Muscle of back (tissue), 13 donors: ENCODE measurements at places on chromosomes 1 and 21. TPM values are rescaled to one million over a fixed set of nuclear protein-coding genes. Genes with fewer than 3 reads are reported as not detected.

DNA sequence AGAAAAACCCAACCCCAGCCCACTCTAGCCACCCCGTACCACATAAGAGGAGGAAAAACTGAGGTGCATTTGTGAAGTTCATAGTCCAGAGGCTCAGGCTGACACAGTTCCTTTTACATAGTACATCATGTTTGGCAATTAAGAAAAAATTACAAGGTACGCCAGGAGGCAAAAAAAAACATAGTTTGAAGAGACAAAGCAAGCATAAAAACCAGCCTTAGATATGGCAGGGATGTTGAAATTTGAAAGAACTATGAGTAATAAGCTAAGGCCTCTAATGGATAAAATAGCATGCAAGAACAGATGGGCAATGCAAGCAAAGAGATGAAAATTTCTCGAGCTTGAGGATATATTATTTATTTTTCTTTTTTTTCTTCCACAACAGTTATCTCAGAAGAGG, 31.9 kb downstream of the MIXL1 start:
- no peak for DNase-seq

GRCh38 chr1:209777587-209777986, 6.8 kb downstream of the C1orf74 start:
- DNase-seq: no peak

DNA sequence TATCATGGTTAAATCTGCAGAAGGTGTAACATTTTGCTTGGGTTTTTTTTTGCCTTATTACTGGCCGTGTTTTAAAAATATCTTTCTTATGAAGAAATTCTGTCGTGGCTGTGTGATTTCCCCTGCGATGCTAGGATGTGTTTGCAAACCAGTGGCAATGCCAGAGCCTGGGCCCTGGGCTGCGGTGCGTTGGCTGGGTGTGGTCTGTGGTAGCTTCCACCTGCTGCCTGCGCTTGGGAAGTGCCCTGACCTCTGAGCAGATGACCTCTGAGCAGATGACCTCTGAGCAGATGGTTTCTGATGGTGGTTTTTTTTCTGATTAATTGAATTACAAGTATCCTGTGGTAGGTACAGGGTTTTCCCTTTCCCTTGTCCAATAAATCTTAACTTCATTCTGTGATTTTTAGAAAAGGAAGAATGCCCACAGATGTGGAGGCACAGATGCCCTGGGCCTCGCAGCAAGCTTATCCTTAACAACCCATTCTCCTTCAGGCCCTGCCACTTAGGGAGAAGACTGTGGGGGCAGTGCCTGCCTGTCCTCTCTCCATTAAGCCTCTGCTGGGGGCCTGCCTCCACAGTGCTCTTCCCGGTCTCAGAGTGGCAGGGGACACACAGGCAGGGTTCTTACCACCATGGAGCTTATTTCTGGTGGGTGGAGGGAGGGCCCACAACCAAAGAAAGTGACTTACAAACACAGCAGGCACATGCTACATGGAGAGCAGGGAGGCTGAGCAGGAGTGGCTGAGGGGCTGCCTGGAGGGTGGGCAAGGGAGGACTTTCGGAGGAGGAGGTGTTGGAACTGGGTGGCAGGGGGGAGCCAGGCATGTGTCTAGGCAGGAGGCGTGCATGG, 81.7 kb downstream of the PCBP3 start:
- no peak for DNase-seq

- no peak for DNase-seq
These were observed 10.4 kb upstream of the CDK18 start for GRCh38 chr1:205494115-205494514.

GRCh38 chr1:21647431-21648351, 21.5 kb downstream of the RAP1GAP start:
- peak; percentile 32 for DNase-seq

GRCh38 chr21:30408782-30409494, 13.1 kb downstream of the KRTAP13-1 start:
- DNase-seq: peak; percentile 0

CFAP126 gene
- polyA plus RNA-seq: 2.0 TPM

DHCR24 gene
- polyA plus RNA-seq: 16.4 TPM

CD2 gene
- 0.34 TPM for polyA plus RNA-seq
